Naive thymus-derived CD8-positive, alpha-beta T cell (primary cell): ENCODE measurements at places on chromosomes 1 and 21. TPM values are rescaled to one million over a fixed set of nuclear protein-coding genes. Genes with fewer than 3 reads are reported as not detected.

The UMODL1 gene
- polyA plus RNA-seq: 0.06 TPM

The HSD3B2 gene
- polyA plus RNA-seq: not detected

The FAM43B gene
- not detected for polyA plus RNA-seq

The KCNH1 gene
- polyA plus RNA-seq: not detected

The RGS1 gene
- 4.8 TPM for polyA plus RNA-seq
